Urothelium cell line (cell line): ENCODE measurements at places on chromosomes 12 and 14.

DNA sequence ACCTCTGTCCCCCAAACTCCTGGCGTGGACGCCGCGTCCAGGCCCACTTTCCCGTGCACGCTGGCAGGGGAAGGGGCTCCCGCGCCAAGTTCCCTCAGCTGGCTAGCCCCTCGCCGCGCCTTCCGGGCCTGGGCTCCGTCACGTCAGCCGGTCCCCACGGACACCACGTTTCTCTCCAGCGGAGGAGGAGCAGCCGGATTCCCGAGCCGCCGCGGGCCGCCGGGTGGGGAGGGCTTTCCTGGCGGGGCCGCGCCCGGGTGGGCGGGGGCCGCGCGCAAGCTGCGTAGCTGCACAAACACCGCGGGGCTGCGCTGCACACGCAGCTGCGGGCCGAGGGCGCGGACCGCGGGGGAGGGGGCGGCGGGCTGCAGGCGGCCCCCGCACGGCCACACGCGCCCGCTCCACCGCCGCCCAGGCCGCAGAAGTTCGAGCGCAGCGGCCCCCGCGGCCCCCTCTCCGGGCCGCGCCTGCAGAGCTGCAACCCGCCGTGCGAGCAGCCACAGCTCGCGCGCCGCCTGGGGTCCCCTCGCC lies 45.1 kb upstream of the PNMA1 start:
- peak; percentile 91 for DNase-seq

- DNase-seq: peak; percentile 40
Measured at GRCh38 chr14:28608851-28609828, 157.4 kb upstream of the FOXG1 start.

- DNase-seq: no peak
Measured at GRCh38 chr14:101001311-101002069, 98.0 kb upstream of the RTL1 start.

DNA sequence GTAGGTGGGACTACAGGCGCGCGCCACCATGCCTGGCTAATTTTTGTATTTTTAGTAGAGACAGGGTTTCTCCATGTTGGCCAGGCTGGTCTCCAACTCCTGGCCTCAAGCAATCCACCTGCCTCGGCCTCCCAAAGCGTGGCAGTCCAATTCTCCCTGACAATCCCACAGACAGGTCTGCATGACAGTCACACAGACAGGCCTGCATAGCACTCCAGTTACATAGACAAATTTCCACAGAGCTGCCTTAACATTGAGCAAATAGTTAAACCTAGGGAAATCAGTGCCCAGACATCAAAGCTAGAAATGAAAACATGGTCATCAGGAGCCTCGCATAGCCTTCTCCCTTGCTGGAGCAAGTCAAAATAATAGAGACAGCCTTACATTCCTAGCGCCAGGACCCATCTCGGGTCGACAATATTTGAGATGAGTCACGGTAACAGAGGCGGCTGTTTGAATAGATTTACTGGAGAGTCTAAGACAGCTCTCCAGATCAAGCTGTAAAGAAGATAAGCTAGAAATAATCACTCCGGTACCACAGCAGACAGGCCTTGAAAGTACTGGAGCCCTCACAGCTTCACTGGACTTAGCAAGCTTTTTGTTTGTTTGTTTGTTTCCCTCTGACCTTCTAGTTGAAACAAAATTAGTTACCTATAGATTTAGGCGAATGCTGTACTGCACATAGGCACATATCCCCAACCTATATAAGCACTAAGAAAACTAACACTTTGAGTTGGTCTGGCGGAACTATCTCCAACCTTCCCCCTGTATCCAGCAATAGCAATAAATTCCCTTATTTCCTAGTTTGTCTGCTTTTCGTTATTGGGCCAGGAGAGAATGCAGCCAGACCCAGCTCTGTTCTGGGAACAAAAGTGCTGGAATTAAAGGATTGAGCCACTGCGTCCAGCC lies 23.8 kb upstream of the PYROXD1 start:
- peak; percentile 28 for DNase-seq

- no peak for DNase-seq
Measured at GRCh38 chr14:44505588-44505987, 1.5 kb downstream of the FSCB start.

GRCh38 chr14:31529053-31529452 lies 32.2 kb upstream of the NUBPL start:
- DNase-seq: no peak

DNA sequence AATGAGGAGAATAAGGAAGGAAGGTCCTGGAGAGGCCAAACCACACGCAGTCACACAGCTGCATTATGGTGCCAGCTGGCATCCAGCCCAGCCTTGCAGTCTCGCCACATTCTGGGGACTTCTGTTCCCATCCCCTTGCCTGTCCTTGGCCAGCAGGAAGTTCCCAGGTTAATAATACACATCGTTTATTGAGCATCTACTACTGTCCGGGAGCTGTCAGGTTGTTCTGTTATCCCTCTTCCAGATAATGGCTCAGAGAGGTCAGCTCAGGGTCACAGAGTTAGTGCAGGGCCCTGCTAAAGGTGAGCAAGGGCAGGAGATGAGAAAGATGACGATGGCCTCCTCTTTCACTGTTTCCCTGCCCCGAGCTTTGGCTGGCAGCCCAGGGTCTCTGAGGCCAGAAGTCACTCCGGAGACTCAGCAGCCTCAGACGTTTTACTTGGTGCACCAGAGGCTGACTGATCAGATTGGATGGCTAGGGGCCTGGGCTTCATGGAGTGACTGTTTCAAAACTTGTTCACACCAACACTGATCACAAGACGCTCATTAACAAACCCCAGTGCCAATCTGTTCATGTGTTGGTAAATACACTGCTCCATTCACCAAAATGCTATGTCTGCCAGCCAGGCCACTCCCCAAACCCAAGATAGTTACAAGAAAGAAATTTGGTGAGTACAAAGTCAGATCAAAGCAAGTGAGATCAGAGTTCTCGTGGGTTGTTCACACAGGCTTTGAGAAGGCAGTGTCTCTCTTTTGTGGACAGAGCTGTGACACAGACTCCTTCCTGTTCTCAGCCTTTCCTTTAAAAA lies 79.2 kb downstream of the B4GALNT3 start:
- DNase-seq: peak; percentile 83

DNA sequence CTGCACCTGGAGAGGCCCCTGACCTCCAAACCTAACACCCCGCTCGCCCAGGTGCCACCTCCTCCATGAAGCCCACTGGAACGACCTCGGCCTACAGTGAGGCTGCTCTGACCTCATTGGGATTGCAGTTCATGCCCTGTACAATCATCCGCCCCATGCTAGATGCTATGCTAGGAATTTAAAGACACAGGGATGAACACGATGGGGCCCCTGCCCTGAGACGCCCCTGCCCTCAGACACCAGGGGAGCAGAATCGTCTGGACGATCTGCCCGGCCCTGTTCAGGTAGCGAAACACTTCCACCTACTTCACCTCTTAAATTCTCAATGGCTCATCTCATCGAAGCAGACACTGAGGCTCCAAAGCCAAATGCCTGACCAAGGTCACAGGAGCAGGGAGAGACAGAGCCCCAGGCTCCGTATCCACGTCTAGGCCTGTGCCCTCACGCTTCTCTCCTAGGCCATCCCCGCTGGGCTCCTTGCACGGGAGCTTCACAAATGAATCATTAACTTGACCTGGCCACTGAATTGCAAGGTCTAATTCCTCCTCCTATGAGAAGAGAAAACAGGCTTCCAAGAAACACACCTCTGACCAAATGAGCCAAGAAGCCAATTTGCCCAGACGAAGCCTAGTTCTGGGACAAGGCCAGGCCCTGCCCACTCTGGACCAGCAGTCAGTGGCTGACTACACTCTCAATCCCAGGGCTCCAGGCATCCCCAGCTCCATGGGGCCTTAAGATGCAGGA lies 35.2 kb downstream of the SCARB1 start:
- DNase-seq: peak; percentile 47

DNA sequence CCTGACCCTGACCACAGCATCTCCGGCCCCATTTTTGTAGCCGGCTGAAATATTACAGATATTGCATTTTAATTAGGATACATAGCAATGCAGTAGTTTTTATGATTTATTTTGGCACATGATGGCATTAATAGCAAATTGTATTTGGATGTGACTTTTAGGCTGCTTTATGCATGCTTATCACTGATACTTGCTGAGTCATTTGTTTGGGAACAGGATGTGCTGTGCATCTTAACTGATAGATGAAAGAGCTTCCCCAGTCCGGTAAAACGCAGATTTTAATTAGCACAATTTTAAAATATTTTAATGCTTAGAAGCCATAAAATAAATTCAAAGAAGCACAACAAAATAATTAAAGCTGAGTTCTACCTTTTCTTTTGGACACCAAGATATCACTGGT lies 90.7 kb downstream of the OTOGL start:
- no peak for DNase-seq

GRCh38 chr12:104579718-104580495 lies 123.2 kb downstream of the CHST11 start:
- DNase-seq: no peak
